ENCODE measurements at places on chromosomes 4 and X. TPM values are rescaled to one million over a fixed set of nuclear protein-coding genes. Genes with fewer than 3 reads are reported as not detected.

- H3K27ac ChIP-seq = no peak overlapping the region
- no peak for DNase-seq
- peaks cover 32% of the 10 kb centered on the region for H3K4me1 ChIP-seq
Measured at GRCh38 chrX:20143561-20143960, 1.9 kb upstream of the EIF1AX start.

Gene EDA2R
- 0.67 TPM for polyA plus RNA-seq

GRCh38 chrX:119654112-119654531 lies 38.8 kb downstream of the SEPTIN6 start:
- DNase-seq = peak; percentile 87
- H3K27ac ChIP-seq = peak overlapping the region; percentile 63

- no peaks in the 10 kb centered on the region for H3K36me3 ChIP-seq
- no peak for DNase-seq
- peak overlapping the region; percentile 56 for H3K27ac ChIP-seq
- no peak overlapping the region for H3K4me3 ChIP-seq
- H3K27me3 ChIP-seq = no peaks in the 10 kb centered on the region
Measured at GRCh38 chr4:76562161-76562560, 127.1 kb downstream of the SHROOM3 start.

GRCh38 chr4:139857021-139857420 lies 191.4 kb downstream of the MGST2 start:
- no peak overlapping the region for H3K27ac ChIP-seq
- H3K36me3 ChIP-seq = no peaks in the 10 kb centered on the region
- no peak overlapping the region for H3K4me3 ChIP-seq

- peak; percentile 75 for DNase-seq
- peak overlapping the region; percentile 94 for H3K4me3 ChIP-seq
- no peaks in the 10 kb centered on the region for H3K36me3 ChIP-seq
Measured at GRCh38 chr4:88008122-88008742, 797 bp downstream of the PKD2 start.

Gene POF1B
- 22.2 TPM for polyA plus RNA-seq

- H3K27me3 ChIP-seq = no peaks in the 10 kb centered on the region
- H3K4me3 ChIP-seq = no peak overlapping the region
- DNase-seq = no peak
- H3K27ac ChIP-seq = no peak overlapping the region
- no peaks in the 10 kb centered on the region for H3K4me1 ChIP-seq
- no peaks in the 10 kb centered on the region for H3K36me3 ChIP-seq
Measured at GRCh38 chr4:123929565-123929964, 533.0 kb downstream of the SPRY1 start.

DNA sequence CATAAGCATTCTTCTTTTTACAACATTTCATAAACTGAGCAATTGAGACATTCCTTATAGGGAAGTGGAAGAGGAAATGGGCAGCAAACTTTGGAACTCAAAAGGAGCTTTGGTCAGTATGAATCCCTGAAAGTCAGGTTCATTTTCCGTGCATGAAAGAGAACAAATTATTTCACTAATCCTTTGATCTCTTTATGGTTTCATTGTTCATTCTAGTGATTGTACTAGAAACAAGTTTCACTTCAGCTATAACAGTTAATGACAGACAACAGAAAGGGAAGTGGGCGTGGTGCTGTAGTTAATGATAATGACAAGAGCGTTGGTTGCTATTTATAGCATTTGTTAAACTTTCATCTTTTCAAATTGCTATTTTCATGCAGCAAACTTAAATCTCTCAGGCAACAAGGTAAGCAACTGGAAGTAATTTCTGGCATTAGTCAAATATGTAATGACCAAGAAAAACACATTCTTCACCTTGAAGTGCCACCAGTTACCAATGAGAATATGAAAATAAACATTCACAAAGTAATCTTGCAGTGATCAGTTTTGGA lies 98.4 kb downstream of the AREG start:
- peak overlapping the region; percentile 49 for H3K27ac ChIP-seq
- no peaks in the 10 kb centered on the region for H3K36me3 ChIP-seq
- peaks cover 14% of the 10 kb centered on the region for H3K4me1 ChIP-seq
- H3K27me3 ChIP-seq = no peaks in the 10 kb centered on the region

Gene CNKSR2
- polyA plus RNA-seq = not detected

GRCh38 chrX:120315776-120316175 lies 4.5 kb upstream of the TMEM255A start:
- H3K27me3 ChIP-seq = no peaks in the 10 kb centered on the region
- no peak overlapping the region for H3K4me3 ChIP-seq
- no peaks in the 10 kb centered on the region for H3K4me1 ChIP-seq
- no peak overlapping the region for H3K27ac ChIP-seq

DNA sequence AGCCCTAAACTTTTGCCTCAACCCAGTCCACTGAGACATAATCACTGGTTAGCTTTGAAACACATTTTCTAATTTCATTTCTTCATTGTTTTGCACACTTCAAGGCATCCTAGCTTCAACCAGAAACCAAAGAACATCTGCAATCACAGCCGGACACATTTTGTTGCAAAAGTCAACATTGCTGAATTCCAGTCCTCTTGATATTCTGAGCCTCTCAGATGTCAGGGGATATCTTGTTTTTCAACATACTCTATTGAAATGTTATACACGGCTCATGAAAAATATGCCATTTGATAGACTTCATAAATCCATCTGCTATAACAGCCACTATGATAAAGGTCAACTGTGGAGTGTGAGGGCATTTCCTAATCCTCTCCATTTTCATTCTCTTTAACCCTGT lies 241.6 kb upstream of the PUDP start:
- H3K4me1 ChIP-seq = no peaks in the 10 kb centered on the region
- no peak overlapping the region for H3K4me3 ChIP-seq
- DNase-seq = no peak
- H3K36me3 ChIP-seq = no peaks in the 10 kb centered on the region
- H3K27ac ChIP-seq = no peak overlapping the region

Gene SPIN3
- 1.6 TPM for polyA plus RNA-seq

Gene GPR78
- polyA plus RNA-seq = 0.04 TPM

- no peak overlapping the region for H3K4me3 ChIP-seq
- no peak overlapping the region for H3K27ac ChIP-seq
- no peaks in the 10 kb centered on the region for H3K36me3 ChIP-seq
- peaks cover 89% of the 10 kb centered on the region for H3K27me3 ChIP-seq
Measured at GRCh38 chr4:4851906-4852305, 7.6 kb upstream of the MSX1 start.

- H3K27ac ChIP-seq = no peak overlapping the region
- no peak for DNase-seq
- no peaks in the 10 kb centered on the region for H3K36me3 ChIP-seq
- no peaks in the 10 kb centered on the region for H3K27me3 ChIP-seq
Measured at GRCh38 chr4:10635091-10635490, 49.5 kb downstream of the CLNK start.

DNA sequence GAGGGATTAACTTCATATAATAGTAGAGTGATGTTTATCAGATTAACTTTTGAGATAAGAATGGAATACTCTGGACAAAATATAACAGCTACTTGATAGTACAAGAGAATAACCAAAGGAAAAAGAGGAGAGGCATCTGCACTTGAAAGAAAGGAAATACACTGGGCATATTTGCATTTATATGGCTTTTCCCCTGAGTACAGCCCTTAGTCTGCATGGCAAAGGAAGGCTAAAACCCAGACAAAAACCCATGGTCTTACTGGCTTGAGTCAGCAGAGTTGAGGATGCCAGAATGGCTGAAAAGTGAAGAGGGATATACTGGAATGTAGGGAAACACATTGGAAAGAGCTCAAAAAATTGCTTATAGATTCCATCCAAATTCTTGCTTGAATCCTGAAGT lies 101.6 kb downstream of the COL4A5 start:
- DNase-seq = no peak
- H3K36me3 ChIP-seq = no peaks in the 10 kb centered on the region
- H3K4me1 ChIP-seq = no peaks in the 10 kb centered on the region
- no peak overlapping the region for H3K27ac ChIP-seq

Gene ZFYVE28
- 20.4 TPM for polyA plus RNA-seq

GRCh38 chr4:86048426-86048825 lies 311.4 kb downstream of the MAPK10 start:
- no peak overlapping the region for H3K27ac ChIP-seq
- H3K4me3 ChIP-seq = no peak overlapping the region
- DNase-seq = no peak
- H3K27me3 ChIP-seq = no peaks in the 10 kb centered on the region
- no peaks in the 10 kb centered on the region for H3K36me3 ChIP-seq

Gene NHSL2
- under 0.01 TPM for polyA plus RNA-seq

Gene OSTC
- 79.8 TPM for polyA plus RNA-seq

Gene ACOX3
- polyA plus RNA-seq = 18.0 TPM

- H3K4me1 ChIP-seq = no peaks in the 10 kb centered on the region
- no peak overlapping the region for H3K4me3 ChIP-seq
- no peak for DNase-seq
Measured at GRCh38 chr4:39597695-39598381, 40.8 kb downstream of the SMIM14 start.

DNA sequence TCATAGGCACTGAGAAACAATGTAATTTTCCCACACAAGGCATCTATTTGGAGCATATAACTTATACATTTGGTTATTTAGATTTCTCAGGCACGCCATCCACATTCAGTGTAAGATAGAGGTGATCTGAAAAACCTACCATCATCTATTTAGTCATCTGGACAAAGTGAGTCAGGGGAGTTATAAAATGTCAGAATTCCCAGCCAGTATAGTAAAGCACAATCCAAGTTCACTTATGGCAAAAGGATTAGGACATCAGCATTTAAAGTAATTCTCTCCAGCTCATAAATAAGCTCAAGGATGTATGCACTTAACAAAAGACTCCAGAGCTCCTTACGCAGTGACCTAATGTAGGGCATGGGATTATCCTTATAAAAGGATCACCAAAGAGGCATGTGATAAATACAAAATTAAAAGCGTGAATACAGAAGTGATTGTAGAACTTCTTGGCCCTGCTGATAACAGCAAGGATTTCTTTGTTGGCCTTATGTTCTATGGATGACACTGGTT lies 65.3 kb upstream of the DCLK2 start:
- no peak for DNase-seq
- H3K27ac ChIP-seq = no peak overlapping the region
- H3K4me1 ChIP-seq = peaks cover 9% of the 10 kb centered on the region
- H3K36me3 ChIP-seq = no peaks in the 10 kb centered on the region

DNA sequence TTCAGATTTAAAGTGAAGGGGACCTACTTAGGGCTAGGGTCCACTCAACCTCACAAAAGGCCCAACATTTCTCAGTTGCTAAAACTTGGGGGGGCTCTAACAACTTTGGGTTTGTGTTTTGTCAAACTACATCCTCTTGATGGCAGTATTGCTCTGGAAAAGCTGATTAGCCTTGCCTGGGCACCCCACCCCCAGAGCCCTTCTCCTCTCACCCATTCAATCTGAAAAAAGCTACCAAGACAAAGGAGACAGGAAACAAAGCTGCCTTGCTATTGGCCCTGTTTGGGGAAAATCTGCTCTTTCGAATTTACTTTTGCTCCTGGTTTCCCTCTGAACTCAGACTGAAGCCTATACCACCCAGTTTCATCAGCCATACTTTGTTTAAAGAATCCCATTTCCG lies 195.2 kb upstream of the STK26 start:
- H3K4me3 ChIP-seq = no peak overlapping the region
- no peaks in the 10 kb centered on the region for H3K4me1 ChIP-seq
- no peak overlapping the region for H3K27ac ChIP-seq
- H3K36me3 ChIP-seq = no peaks in the 10 kb centered on the region
- H3K27me3 ChIP-seq = no peaks in the 10 kb centered on the region

All from sigmoid colon (tissue), 7 donors.